ENCODE measurements at places on chromosomes 16 and 17. TPM values are rescaled to one million over a fixed set of nuclear protein-coding genes. Genes with fewer than 3 reads are reported as not detected.

DNA sequence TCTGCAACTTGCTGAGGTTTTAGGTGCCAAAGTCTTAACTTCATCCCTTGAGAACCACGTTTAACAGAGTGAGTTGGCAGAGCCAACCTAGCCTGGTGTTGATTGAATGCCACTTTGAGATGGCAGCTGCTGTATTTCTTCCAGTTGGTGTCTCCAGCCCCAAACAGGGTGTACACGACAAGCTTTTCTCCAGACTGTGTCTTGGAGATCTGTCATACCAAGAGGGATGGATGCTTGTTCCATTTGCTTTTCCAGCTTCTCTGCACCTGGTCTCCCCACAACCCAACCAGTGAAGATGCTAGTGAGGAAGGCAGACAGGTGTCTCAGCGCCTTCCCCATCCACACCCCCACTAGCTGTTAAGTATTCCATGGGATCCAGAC, 141.1 kb upstream of the HS3ST2 start:
- DNase-seq: no peak

GRCh38 chr16:14155572-14156190, 84.6 kb downstream of the MRTFB start:
- no peak for DNase-seq

DNA sequence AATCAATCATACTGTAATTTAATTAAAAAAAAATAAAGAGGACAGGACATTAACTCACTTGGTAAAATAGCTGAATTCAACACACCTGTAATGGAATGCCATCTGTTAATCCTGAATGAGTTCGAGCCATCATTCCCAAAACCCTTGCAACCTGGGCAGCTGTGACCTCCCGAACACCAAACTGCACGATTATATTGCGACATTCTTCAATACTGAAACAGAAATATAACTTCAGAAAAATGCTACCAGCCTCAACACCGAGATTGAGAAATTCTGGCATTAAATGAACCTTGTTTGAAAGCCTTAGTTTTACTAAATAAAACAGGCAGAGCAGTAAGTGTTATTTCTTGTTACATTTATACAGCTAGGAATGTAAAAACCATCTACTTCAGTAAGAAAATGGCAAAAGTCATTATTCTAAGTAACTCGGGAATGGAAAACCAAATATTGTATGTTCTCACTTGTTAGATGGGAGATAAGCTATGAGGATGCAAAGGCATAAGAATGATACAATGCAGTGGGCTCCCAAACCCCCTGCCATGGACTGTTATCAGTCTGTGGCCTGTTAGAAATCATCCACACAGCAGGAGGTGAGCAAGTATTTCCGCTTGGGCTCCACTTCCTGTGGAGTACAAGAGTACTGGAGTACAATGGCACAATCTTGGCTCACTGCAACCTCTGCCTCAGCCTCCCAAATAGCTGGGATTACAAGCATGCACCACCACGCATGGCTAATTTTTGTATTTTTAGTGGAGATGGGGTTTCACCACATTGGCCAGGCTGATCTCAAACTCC, 46.5 kb downstream of the CNOT1 start:
- DNase-seq: no peak

- no peak for DNase-seq
These were observed 3.3 kb downstream of the KRT37 start for GRCh38 chr17:41421116-41421515.

DNA sequence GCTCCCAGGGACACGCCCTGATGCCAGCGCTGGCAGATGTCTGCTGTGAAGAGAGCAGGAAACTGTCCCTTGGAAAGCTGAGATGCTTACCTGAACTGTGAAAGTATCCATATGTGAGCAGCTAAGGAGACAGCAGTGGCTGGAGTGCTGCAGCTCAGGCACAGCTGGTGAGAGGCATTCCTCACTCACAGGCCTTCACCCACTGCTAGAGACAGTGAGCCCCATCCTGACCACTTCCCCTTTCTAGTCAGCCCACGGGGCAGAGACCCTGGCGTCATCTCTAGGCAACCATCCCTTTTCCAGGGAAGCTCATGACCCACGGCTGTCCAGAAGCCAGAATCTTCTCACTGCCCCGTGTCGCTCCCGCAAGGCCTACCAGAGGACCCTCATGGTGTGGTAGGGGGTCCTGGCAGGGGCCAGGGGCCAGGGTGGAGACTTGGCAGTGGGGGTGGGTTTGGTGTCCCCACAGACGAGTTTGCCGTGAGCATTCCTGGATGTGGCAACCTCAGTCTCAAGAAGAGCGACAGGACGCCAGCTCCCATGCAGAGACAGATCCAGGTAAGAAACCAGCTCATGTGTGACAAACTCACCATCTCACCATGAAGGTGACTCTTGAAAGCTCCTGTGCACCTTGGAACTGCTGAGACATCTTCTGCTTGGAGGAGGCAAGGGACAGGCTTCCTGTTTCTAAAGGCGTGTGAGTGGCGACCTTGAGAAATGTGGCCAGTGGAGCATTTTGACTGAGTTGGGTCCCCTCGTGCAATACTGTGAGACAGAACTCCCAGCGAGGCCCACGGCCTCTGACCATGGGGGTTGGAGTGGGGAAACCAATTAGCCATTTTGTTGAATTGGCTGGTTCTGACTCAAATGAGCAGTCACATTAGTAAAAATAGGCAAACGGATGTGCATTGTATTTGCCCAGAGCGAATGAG, at the start of gene SCIMP:
TSS of gene SCIMP (minus strand) at position 216 of the 932 bp plus-strand sequence. CDS start at position 111, 105 bp downstream.
- DNase-seq: no peak

The SPNS3 gene
- polyA plus RNA-seq: 4.9 TPM
